ENCODE measurements at places on chromosomes 7 and 10. TPM values are rescaled to one million over a fixed set of nuclear protein-coding genes. Genes with fewer than 3 reads are reported as not detected.

RASA4B gene
- total RNA-seq = 1.8 TPM

MKX gene
- total RNA-seq = not detected

RET gene
- total RNA-seq = 0.56 TPM

TMEM229A gene
- not detected for total RNA-seq

NRAP gene
- not detected for total RNA-seq

TMEM176A gene
- total RNA-seq = not detected

HMX2 gene
- not detected for total RNA-seq

SFRP4 gene
- total RNA-seq = 4.3 TPM

ENKUR gene
- total RNA-seq = 0.19 TPM

NPTX2 gene
- 0.12 TPM for total RNA-seq

ZKSCAN1 gene
- 9.0 TPM for total RNA-seq

WNT8B gene
- not detected for total RNA-seq

AOC1 gene
- 0.02 TPM for total RNA-seq

All from A549 treated with AZD2906 at 1 μM for 4 hours (cell line).